ENCODE measurements at places on chromosomes 1 and 21.

- no peak for DNase-seq
Observed at GRCh38 chr1:225474439-225474985, 46.7 kb upstream of the LBR start.

- peak; percentile 87 for DNase-seq
Observed at GRCh38 chr1:156129687-156130577, 15.4 kb downstream of the LMNA start.

GRCh38 chr1:79005945-79006344 is 585 bp downstream of the ADGRL4 start:
- no peak for DNase-seq

- no peak for DNase-seq
Observed at GRCh38 chr1:32919811-32920733, 18.9 kb upstream of the TMEM54 start.

- no peak for DNase-seq
Observed at GRCh38 chr1:156460525-156460924, 40.0 kb downstream of the MEF2D start.

- no peak for DNase-seq
Observed at GRCh38 chr1:156128308-156128653, 13.8 kb downstream of the LMNA start.

DNA sequence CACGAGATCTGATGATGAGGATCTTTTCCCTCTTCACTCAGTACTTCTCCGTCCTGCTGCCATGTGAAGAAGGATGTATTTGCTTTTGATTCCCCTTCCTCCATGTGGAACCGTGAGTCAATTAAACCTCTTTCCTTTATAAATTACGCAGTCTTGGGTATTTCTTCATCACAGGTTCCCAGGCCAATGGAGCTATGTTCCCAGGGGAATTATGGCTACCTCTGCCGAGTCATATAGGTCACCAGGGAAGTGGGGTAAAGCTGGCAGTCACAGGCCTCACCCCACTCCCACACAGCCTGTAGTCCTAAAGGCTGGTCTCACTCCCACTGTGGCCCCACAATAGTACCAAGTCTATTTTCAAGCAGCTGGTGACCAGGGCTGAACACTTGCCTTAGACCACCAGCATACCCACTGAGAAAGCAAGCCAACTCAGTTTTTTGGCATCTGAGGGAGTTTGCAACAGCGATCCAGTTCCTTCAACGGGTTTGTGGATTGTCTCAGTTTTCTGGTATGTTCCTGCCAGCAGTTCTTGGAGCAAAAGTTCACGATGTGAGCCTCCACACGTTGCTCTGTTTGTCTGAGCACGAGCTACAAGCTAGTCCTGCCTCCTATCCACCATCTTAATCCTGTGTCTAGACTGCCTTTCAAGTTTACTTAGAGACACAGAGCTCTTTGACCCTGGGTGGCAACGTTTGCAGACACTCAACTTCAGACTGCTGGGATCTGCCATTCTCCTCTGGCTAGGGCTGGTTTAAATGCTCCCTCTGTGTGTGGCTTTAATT is 104.5 kb downstream of the CENPF start:
- DNase-seq = no peak

- no peak for DNase-seq
Observed at GRCh38 chr1:12275370-12275769, 45.5 kb downstream of the VPS13D start.

GRCh38 chr21:36454706-36455105 is 25.2 kb downstream of the CLDN14 start:
- DNase-seq = no peak

GRCh38 chr1:235270625-235271024 is 57.4 kb downstream of the ARID4B start:
- DNase-seq = peak; percentile 45

DNA sequence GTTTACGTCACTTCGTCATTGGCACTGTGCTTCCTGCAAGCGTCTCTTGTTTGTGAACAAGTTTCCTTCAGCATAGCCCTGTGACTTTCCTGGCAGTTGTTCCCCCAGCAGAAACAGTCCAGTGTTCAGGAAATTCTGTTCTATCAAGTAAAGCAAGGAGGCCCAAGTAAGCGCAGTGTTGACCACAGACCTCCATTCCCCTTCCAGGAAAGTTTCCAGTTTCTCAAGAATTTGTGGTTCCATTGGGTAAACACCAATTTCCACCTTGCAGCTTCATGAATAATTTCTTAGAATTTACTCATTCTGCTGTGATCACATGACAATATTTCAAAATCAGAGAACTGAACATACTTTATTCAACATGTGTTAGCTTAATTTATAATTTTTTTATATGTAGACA is 88.5 kb upstream of the ETV3 start:
- DNase-seq = no peak

- DNase-seq = no peak
Observed at GRCh38 chr21:45539796-45540600, 2.2 kb downstream of the SLC19A1 start.

- peak; percentile 79 for DNase-seq
Observed at GRCh38 chr1:46616277-46617107, at the start of gene MOB3C. Gene MOB3C, minus strand, starts transcription at chr1:46616811. Its CDS starts 3,490 bp downstream, at chr1:46613321.

DNA sequence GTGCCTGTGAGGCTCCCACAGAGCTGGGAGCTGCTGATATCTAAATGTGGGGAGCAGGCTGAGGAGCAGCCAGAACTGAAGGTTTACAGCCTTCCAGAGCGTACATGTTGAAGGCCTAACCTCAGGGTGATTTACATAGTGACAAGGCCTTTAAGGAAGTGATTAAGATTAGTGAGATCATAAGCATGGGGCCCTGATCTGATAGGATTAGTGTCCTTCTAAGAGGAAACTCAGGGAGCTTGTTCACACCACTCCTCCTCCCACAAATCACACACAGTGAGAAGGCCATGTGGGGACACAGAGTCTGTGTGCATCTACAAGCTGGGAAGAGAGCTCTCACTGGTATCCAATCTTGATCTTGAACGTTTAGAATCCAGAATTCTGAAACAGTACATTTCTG is 92.3 kb upstream of the NBPF6 start:
- DNase-seq = peak; percentile 53

DNA sequence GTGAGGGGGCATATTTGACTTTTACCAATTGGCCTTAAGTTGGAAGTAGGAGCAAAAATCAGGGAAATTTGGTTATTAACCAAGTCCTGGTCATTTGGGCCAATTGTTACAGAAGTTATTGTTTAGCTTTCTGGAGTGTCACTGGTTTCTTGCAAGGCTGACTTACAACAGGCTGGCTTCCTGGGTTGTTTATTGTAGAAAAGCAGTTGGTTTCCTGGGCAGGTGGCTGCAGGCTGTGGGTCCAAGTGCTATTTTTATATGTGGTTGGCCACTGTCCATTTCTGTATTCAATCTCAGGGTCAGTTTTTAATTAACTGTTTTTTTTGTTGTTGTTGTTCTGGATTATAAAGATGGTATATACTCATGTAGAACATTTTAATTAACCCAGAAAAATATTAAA is 174.1 kb downstream of the KCNJ6 start:
- no peak for DNase-seq
